ENCODE measurements at places on chromosomes 4 and X. TPM values are rescaled to one million over a fixed set of nuclear protein-coding genes. Genes with fewer than 3 reads are reported as not detected.

Gene CDX4
- not detected for polyA plus RNA-seq

Gene QRFPR
- polyA plus RNA-seq, result 0.97 TPM

Gene CNGA1
- polyA plus RNA-seq, result 4.7 TPM

Gene TLR1
- 4.3 TPM for polyA plus RNA-seq

Gene LINC00632
- polyA plus RNA-seq, result 4.5 TPM

Gene ATOH1
- 34.2 TPM for polyA plus RNA-seq

Gene PDE6B
- polyA plus RNA-seq, result 27.1 TPM

Gene UCHL1
- 111 TPM for polyA plus RNA-seq

Gene BANK1
- 0.63 TPM for polyA plus RNA-seq

Gene BEND2
- polyA plus RNA-seq, result not detected
